Osteoblast (primary cell): ENCODE measurements at places on chromosomes 1 and 21. TPM values are rescaled to one million over a fixed set of nuclear protein-coding genes. Genes with fewer than 3 reads are reported as not detected.
A peak's percentile ranks its signal among the peaks of the same experiment; 100 is the strongest.

- H3K36me3 ChIP-seq = no peaks in the 10 kb centered on the region
- no peak overlapping the region for H3K27ac ChIP-seq
- no peaks in the 10 kb centered on the region for H3K27me3 ChIP-seq
- peaks cover 36% of the 10 kb centered on the region for H3K4me1 ChIP-seq
- DNase-seq = no peak
Measured at GRCh38 chr1:55232448-55233144, 17.4 kb upstream of the USP24 start.

DNA sequence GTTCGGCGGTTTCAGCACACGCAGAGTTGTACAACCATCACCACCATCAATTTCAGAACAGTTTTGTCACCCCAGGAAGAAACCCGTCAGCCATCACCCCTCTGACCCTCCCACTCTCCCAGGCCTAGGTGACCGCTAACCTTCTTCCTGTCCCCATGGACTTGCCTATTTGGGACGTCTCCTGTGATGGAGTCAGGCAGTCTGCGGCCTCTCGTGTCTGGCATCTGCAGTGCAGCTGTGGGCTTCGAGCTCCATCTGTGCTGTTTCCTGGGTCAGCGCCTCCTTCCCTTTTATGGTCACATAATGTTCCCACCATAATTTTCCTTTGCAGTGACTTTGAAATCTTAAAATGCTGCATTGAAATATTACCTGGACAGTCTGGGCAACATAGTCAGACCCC, 24.4 kb downstream of the SLC45A1 start:
- peak; percentile 55 for DNase-seq
- no peak overlapping the region for H3K27ac ChIP-seq
- H3K27me3 ChIP-seq = no peaks in the 10 kb centered on the region
- H3K4me3 ChIP-seq = no peak overlapping the region

- H3K4me3 ChIP-seq = no peak overlapping the region
- H3K4me1 ChIP-seq = no peaks in the 10 kb centered on the region
- H3K27ac ChIP-seq = no peak overlapping the region
Measured at GRCh38 chr1:147565189-147565980, 24.1 kb downstream of the BCL9 start.

Gene NR1I3
- total RNA-seq = not detected in 2 replicates

DNA sequence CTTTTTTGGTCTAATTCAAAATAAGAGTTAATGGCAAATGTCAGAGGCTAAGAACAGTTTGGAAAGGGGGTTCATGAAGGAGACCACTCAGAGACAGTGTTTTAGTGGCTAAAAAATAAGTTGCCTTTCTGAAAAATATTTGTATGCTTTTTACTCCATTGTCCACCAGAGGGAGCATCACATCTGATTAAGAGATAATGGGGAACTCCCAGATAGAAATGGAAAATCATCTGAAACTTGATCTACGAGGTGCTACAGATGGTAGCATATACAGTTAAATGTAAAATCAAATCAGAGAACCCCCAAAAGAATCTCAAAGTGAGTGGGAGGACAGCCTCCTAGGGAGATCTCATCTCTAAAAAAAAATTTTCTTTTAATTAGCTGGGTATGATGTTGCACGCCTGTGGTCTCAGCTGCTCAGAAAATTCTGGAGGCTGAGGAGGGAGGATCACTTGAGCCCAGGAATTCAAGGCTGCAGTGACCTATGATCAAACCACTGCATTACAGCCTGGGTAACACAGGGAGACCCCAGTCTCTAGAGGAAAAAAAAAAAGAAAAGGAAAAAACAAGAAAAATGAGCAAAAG, 9.7 kb downstream of the SMYD3 start:
- peaks cover 4% of the 10 kb centered on the region for H3K4me1 ChIP-seq
- no peaks in the 10 kb centered on the region for H3K36me3 ChIP-seq
- no peak overlapping the region for H3K4me3 ChIP-seq
- no peak for DNase-seq

DNA sequence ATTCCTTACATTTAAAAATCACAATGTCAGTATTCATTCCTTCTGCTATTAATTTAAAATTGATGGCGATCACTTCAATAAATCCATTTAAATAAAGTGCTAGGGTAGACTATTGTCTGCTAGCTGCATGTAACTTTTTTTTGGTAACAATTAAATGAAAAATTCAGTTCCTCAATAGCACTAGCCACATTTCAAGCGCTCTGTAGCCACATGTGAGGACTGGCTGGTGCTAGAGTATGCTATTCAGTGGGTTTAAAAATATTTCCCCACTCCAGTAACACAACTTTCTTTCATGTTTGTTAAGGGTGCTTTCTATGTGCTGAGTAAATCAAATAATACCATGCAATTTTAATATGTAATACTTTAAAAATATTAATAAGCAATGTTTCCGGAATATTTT, 108.2 kb downstream of the LTN1 start:
- H3K4me1 ChIP-seq = peaks cover 13% of the 10 kb centered on the region
- peak; percentile 53 for DNase-seq
- H3K27me3 ChIP-seq = peaks cover 5% of the 10 kb centered on the region
- H3K4me3 ChIP-seq = peak overlapping the region; percentile 77

Gene LCE1A
- total RNA-seq = not detected in 2 replicates

Gene KRTAP19-1
- total RNA-seq = not detected in 2 replicates

DNA sequence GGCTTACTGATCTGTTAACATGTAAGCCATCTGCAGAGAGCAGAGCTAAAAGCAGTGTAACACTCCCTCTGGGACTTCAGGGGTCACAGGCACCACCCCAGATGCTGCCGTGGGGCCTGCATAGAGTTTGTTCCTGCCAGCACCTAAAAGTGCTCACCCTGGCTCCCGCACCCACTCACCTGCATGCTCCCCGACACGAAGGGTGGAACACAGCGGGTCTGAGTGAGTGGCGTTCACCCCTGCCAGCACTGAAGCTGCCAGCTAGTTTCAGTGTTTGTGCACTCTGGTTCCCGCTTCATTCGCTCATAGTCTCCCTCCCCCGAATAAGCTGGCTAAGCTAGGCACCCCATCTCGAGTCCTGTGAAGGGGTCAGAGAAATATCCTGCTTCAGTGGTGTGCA, 1681.0 kb downstream of the NCAM2 start:
- no peaks in the 10 kb centered on the region for H3K36me3 ChIP-seq
- H3K4me1 ChIP-seq = no peaks in the 10 kb centered on the region
- H3K27me3 ChIP-seq = no peaks in the 10 kb centered on the region
- no peak for DNase-seq

GRCh38 chr1:147809236-147809635, 48.8 kb upstream of the GJA5 start:
- no peaks in the 10 kb centered on the region for H3K4me1 ChIP-seq
- no peaks in the 10 kb centered on the region for H3K27me3 ChIP-seq
- H3K36me3 ChIP-seq = no peaks in the 10 kb centered on the region
